ENCODE measurements at places on chromosomes 12 and 14.

- no peak for DNase-seq
These were observed 9.5 kb upstream of the PRKD1 start for GRCh38 chr14:29937116-29937515.

- DNase-seq, result no peak
These were observed 97.1 kb upstream of the SRRM4 start for GRCh38 chr12:118884226-118884625.

DNA sequence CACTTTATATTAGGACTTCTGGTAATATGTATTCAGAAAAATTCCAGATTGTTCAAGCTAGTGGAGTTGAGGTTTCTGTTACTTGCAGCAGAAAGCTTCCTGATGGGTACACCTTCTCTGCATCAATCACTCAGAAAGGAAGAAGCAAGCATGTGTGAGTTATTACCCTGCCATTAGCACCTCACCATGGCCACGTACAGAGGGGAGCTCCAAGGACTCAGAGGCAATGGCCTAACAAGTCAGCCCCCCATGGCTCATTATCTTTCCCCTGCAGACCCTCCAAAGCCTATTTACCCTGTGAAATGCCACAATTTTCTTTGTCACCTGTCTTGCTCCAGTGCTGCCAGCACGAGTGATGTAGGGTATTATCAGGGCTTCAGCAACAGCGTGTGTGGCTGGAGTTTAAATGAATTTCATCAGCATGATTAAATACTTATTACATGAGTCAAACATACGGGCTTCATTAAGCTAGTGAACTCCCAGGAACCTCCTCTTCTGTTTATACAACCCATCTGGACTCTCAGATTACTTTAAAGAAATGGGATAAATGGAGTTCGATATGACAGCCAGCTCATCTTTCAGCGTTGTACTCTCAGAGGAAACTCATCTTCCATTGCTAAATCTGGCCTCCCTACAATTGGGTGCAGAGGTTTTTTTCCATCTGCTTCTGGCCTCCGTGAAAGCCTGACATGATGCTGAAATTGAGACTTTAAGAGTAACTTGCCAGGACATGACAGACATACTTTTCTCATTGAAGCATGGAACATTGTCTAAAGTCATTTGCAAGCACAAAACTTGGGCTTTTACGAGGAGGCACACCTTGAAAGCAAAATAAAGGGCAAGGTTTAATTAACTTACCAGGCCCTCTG lies 135.9 kb downstream of the TMEM30B start:
- no peak for DNase-seq

- no peak for DNase-seq
These were observed 1351.1 kb downstream of the TMEM121 start for GRCh38 chr14:106877517-106877916.

- no peak for DNase-seq
These were observed 37.7 kb upstream of the SLC24A4 start for GRCh38 chr14:92285311-92285710.

DNA sequence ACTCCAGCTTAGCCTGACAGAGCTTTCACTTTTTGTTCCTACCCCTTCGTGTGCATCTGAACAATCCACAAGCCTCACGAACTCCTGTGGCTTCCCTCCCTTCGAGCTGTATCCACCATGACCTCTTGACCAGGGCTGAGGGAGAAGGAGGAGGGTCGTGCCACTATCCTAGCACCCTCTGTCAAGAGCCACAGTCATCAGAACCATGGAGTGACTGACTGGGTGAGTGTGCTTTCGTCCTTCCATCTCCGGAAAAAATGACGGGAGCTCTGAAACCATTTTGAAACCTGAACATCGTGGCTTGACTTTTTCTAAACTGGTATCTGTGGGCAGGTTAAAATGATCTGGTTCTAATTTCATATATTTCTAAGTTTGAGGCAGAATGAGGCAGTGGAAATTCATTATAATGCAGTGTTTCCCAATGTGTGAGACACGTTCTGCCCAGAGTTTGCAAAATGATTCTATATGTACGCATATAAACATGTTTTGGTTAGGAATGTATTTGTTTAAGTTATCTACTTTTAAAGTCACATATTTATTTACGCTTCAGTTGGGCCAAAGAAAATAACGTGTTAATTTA lies 27.0 kb downstream of the IL26 start:
- no peak for DNase-seq
